ENCODE measurements at places on chromosomes 12 and 14.

GRCh38 chr14:69042787-69043444 lies 63.8 kb upstream of the ACTN1 start:
- no peak for DNase-seq

- DNase-seq = no peak
Measured at GRCh38 chr12:83326666-83327065, 640.0 kb downstream of the TMTC2 start.

DNA sequence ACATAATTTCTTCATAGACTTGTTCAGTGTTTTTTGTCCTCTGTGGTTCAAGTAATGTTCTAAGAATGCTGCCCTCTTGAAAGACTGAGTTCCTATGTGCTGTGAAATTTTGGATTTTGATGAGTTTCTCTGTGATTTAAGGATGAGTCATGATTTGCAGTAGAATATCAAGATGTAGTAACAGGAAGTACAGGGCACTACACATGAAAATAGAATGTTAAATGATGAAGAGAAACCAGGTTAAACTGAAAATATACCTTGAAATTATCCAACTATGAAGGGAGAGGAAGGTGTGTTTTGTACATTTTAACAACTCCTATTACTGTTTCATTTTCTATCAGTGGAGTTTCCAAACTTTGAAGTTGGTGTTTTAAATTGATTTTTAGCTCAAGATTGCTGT lies 4.8 kb downstream of the ELK3 start:
- no peak for DNase-seq

DNA sequence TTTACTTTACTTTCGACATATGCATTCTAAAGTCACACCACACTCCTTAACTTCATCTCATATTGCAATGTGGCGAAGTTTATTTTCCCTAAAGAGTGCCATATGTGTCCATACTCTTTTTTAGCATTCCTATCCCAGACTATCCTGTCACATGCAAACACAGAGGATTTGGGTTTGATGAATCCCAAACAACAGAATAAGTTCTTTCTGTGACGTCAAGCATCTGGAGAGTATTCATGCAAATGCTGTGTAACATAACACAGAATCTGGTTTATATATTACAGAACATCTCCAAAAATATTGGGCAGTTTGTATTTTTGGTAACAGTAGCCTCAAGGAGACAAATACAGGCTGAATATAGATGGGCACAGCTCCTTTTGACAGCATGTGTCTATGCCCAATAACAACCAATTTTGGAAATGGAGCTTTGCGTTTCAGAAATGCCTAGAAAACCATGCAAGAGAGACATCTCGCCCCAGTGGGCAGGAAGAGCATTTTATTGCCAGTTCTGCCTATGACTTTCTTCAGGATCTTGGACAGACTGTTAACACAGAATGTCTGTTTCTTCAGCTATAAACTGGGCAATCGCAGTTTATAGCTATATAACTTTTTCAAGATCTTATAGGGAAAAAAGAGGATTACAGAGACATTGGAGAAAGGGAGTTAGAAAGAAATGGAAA lies 190.8 kb downstream of the ADAMTS20 start:
- no peak for DNase-seq

DNA sequence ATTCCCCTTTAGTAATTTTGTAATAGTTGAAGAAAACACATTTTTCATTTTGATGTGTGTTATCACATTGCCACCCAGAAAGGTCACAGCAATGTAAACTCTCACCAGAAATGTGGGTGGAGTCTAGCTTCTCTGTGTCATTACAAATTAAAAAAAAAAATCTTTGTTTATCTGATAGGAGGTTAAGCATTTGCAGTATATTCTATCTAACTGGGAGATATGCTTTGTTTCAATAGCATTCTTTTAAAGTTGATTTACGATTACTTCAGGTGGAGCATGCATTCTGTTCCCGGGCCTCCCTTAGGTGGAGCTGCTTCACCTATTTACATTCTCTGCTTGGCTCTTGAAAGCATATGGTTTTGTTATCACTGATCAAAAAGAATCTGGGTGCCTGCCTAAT lies 7.8 kb downstream of the ADIPOR2 start:
- no peak for DNase-seq

- DNase-seq = no peak
Measured at GRCh38 chr12:10563966-10564365, 49.4 kb downstream of the MAGOHB start.

DNA sequence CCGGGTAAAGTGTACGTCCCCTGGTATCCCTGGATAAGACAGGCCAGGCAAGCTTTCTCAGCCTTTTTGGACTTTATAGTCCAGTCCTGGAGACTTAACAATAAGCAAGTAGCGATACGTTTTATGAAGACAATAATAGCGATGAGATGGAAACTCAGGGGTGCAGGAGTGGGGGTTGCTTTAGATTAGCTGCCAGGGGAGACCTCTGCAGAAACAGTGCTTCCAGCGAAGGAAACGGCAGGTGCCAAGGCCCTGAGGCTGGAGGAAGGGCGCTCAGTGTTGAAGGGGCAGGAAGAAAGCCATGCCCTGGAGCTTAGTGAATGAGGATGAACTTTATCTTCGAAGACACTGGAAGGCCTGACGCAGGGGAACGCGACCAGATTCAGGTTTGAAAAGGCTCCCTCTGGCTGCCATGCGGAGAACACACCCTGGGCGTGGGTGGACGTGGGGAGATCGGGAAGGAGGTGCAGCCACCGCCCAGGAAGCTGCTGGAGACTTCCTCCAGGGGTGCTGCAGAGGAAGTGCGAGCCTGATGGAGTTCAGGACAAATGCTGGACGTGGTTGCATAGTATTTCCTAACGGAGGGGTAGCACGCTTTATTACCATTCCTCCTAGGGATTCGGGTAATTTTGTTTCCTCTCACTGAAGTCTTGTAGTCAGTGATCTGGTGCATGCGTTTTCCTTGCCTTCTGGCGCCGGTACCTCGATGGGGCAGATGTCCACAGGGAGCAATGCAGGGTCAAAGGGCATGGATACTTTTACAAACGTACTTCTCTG lies 26.1 kb upstream of the UBC start:
- DNase-seq = peak; percentile 73

- no peak for DNase-seq
Measured at GRCh38 chr12:124910561-124911478, 3.6 kb downstream of the UBC start.

GRCh38 chr12:3537719-3538465 lies 46.9 kb downstream of the PRMT8 start:
- no peak for DNase-seq

DNA sequence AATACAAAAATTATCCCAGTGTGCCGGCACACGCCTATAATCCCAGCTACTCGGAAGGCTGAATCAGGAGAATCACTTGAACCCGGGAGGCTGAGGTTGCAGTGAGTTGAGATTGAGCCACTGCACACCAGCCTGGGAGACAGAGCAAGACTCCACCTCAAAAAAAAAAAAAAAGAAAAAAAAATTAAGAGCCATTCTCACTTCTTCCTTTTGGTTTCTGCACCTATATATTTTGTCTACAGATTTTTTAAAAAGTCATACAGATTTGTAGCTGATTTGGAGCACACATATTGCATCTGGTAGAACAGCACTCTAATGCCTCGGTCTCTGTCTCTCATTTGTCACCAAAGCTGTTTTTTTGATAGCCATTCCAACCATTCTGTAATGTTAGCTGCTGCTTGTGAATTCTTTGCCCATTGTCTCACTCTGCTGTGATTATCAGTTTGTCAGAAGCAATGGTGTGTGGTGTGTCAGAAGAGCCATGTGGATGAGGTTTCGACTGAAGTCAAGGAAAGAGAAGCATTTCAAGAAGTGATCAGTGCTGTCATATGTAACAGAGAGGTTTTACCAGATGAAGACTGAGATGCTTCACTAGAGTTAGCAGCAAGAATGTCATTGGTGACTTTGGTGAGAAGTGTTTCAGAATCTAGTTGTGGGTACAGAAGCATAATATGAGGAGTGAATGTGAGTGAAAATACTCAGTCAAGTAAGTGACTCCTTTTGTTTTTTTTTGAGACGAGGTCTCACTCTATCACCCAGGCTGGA lies 8.7 kb upstream of the KTN1 start:
- DNase-seq = no peak

GRCh38 chr14:69327507-69327906 lies 67.5 kb downstream of the GALNT16 start:
- no peak for DNase-seq

- no peak for DNase-seq
Measured at GRCh38 chr14:76953311-76953945, 75.1 kb downstream of the IRF2BPL start.

DNA sequence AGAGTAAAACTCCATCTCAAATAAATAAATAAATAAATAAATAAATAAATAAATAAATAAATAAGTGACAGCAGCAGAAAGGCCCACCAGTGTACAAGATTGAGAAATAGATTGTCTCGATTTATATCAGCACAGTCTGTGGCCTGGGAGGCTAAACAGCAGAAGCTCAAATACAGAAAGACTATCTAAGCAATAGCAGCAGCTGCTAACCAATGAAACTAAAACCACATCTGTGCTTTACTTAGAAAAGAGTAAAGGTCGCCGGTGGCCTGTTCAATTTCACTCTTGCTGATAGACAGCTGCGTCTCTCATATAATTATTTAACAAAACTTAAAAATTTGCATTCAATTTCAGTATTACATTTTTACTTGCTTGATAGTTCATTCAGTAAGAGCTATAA lies 325.7 kb downstream of the CEP128 start:
- DNase-seq = no peak

GRCh38 chr14:60658211-60658690 lies 9.0 kb upstream of the SIX1 start:
- no peak for DNase-seq

DNA sequence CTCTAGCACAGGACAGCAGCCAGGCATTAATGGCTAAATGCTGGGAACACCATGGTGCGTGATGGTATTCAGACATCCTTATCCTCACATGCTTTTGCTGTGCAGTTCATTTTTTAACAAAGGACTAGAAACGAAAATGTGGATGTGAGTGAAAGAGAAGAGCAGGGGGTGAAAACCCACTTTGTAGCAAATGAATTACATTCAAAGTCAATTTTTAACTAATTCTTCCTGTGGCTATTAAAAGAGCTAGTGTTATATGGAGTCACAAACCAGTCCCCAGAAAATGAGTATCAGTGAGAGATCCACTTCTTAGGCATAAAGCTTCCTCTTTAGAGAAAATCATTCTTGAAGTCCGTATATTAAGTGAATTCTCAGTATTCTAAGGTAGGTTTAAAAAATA lies 592.0 kb upstream of the LMO3 start:
- DNase-seq = no peak

DNA sequence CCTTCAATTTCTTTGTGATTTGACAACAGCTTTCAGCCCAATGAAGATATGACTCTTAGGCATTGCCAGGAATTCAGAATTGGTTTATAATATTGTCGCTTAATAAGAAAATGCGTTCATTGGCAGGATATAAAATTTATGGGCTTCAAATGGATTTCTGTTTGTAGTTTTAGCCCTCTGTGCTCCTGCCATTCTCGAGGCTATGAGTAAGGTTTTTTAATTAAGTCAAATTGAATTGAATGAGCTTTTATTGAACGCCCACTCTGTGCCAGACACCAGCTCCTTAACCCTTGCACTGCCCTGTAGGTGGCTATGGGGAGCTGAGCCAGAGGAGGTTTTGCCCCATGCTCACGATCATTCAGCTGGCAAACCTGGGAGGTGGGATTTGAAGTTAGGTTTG lies 115.1 kb downstream of the SLC25A47 start:
- no peak for DNase-seq

DNA sequence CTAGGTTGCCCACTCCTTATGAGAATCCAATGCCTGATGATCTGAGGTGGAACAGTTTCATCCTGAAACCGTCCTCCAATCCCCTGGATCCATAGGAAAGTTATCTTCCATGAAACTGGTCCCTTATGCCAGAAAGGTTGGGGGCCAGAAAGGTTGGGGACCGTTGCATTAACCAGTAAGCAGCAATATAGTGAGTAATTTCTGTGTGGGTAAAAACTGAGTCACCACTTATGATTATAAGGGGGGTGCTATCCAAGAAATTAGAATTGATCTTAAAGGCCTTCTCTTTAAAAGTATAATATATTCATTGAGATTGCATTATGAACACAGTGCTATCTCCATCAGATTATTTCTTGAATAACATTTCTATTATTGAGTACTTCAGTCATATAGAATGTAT lies 97.2 kb downstream of the PCNX1 start:
- DNase-seq = no peak

DNA sequence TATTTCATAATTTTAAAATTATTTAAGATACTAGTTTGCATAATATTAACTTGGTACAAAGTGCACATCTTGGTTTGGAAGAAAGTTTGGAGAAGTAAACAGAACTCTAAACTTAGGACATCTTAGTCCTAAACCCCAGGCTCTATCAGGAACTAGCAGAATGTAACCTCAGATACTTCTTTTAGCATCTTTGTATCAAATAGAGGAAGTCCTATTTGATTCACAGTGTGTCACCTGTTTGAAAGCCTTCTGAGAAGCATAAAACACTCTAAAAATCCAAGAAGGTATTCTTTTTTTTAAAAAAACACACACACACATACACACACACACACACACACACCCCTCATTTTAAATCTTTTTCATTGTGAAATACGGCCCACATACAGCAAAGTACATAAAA lies 12.0 kb upstream of the RNU6-7 start:
- no peak for DNase-seq

- no peak for DNase-seq
Measured at GRCh38 chr14:60642270-60643140, 6.8 kb downstream of the SIX1 start.

- DNase-seq = no peak
Measured at GRCh38 chr12:89770391-89770790, 61.8 kb upstream of the ATP2B1 start.

DNA sequence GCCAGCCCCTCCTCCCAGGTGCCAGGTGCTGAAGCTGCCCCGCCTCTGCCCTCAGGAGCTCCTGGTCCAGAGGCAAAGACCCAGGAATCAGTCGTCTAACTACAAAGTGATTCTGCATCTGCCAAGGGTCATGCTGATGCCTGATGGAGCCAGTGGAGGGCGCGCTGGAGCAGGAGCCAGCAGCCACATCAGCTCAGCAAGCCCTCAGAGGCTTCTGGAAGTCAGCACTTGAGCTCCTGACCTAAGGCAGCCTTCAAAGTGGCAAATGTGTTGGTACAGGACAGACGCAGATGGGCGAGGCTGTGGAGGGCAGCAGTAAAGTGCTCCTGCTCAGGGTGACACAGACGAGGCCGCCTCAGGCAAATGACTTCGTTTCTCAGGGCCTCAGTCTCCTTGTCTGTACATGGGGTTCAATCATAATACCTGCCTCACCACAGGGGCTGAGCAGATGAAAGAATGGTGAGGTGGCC lies 10.9 kb downstream of the C12orf43 start:
- peak; percentile 28 for DNase-seq

DNA sequence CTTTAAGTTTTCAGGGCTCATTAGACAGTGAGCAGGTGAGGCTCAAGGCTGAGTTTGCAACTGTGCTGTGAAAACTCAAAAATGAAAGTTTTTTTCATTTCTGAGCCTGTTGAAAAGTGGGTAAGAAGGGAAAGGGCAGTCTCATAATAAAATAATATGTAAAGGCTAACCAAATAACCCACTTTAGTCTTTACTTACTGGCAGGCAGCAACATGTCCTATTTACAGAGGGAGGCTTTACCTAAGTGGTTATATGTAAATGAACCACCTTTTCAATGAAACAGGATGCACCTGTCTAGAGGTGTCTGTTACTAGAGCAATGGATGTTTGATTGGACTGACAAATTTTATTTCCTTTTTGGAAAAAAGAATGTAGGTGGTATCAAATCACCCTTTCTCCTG lies 158.0 kb downstream of the ETV6 start:
- DNase-seq = no peak

Measured in stimulated activated CD8-positive, alpha-beta memory T cell treated with anti-CD3 and anti-CD28 coated beads, Interleukin-15, amount 100 ng/mL, for 48 hours (primary cell).